ENCODE measurements at places on chromosomes 5 and 9. TPM values are rescaled to one million over a fixed set of nuclear protein-coding genes. Genes with fewer than 3 reads are reported as not detected.
A peak's percentile ranks its signal among the peaks of the same experiment; 100 is the strongest.

AJM1 gene
- total RNA-seq, result 6.6 TPM

DNA sequence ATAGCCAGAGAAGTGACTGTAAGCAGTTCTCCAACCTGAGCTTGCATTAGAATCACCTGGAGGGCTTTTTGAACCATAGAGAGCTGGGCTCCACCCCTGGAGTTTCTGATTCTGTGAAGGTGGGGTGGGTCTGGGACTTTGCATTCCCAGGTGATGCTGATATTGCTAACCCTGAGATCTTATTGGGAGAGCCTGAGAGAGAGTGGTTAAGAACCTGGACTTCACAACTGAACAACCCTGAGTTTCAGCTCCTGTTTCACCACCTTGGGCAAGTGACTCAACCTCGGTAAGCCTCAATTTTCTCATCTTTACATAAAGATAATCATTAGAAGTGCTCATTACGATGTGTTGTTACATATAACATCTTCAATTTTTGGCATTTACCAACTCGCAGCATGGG, 498.6 kb downstream of the EBF1 start:
- no peak for DNase-seq
- H3K27ac ChIP-seq, result no peak overlapping the region
- H3K36me3 ChIP-seq, result no peaks in the 10 kb centered on the region
- no peaks in the 10 kb centered on the region for H3K4me1 ChIP-seq
- H3K27me3 ChIP-seq, result no peaks in the 10 kb centered on the region

- no peak for DNase-seq
- no peak overlapping the region for H3K27ac ChIP-seq
- no peaks in the 10 kb centered on the region for H3K36me3 ChIP-seq
- H3K4me1 ChIP-seq, result no peaks in the 10 kb centered on the region
Observed at GRCh38 chr5:82850393-82850792, 226.8 kb downstream of the TMEM167A start.

DNA sequence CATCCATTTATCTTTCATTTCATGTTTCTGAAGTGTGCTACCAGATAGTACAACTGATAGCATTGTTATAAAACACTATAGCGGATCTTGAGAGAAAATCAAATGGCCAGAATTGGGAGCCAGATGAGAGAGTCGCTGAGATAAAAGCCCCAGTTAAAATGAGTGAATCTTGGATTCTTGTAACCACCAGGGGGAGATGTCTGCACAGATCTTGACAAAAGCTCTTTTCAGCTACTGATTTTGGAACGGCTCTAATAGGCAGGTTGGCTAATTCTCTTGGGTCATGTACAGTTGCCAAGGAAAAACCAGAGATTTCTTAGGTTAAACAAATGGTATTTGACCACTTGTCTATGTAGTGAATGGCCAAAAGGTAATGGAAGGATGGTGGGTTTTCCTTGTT, 21.7 kb downstream of the F2RL2 start:
- no peak for DNase-seq
- H3K4me1 ChIP-seq, result no peaks in the 10 kb centered on the region
- peaks cover 21% of the 10 kb centered on the region for H3K36me3 ChIP-seq
- H3K27me3 ChIP-seq, result no peaks in the 10 kb centered on the region
- H3K27ac ChIP-seq, result no peak overlapping the region

- no peak overlapping the region for H3K27ac ChIP-seq
- H3K4me1 ChIP-seq, result no peaks in the 10 kb centered on the region
- H3K36me3 ChIP-seq, result peaks cover 10% of the 10 kb centered on the region
Observed at GRCh38 chr5:40474250-40474649, 205.5 kb upstream of the PTGER4 start.

DNA sequence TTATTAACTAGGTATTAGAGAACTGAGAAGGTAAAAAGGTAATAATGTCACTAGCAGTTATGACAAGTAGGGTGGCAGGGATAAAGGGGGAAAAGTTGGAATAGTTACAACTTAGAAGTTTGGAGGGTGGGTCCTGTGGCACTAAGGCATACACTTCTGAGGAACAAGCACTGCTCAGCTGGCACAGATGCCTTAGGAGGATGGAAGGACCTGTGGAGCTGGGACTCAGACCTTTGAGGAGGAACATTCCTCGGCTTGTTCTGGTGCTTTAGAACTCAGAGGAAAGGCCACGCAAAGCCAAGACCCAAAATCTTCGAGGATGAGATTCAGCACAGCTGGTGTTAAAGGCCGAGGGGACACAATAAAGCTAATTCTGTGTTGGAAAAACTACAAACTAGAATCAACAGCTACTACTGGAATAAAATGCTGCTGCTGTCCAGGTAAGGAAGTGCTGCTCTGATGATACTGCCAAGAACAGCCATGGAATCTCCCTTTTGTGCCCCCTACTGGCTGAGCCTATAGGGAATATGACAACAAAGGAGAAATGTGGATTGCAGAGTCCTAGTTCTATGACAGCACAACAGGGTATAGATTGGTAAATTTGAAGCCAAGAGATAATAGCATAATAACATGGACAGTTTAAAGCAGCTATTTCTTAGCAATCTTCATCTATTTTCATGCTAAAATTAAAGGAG, 126.7 kb downstream of the SLC25A46 start:
- no peaks in the 10 kb centered on the region for H3K36me3 ChIP-seq
- H3K4me1 ChIP-seq, result no peaks in the 10 kb centered on the region
- peaks cover 2% of the 10 kb centered on the region for H3K27me3 ChIP-seq
- H3K4me3 ChIP-seq, result no peak overlapping the region

PCDHGC5 gene
- not detected for total RNA-seq

LCN10 gene
- 1.0 TPM for total RNA-seq

- peaks cover 26% of the 10 kb centered on the region for H3K27me3 ChIP-seq
- no peaks in the 10 kb centered on the region for H3K36me3 ChIP-seq
- H3K4me1 ChIP-seq, result no peaks in the 10 kb centered on the region
Observed at GRCh38 chr5:34511915-34512314, 144.2 kb upstream of the RAI14 start.

DNA sequence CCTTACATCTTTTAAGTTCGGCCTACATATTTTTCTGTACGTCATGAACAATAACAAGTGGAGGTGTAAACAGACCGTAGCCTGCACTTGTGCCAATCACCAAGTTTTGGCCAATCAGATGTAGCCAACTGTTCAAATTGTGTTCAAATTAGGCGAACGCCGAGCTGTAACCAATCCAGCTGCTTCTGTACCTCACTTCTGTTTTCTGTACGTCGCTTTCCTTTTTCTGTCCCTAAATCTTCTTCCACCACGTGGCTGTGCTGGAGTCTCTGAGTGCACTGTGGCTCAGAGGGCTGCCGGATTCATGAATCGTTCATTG, 26.4 kb downstream of the TRIM14 start:
- peaks cover 32% of the 10 kb centered on the region for H3K36me3 ChIP-seq
- H3K4me3 ChIP-seq, result no peak overlapping the region
- H3K27ac ChIP-seq, result peak overlapping the region; percentile 30
- DNase-seq, result no peak

All from activated naive CD8-positive, alpha-beta T cell treated with anti-CD3 and anti-CD28 coated beads, Interleukin-2, amount 10 ng/mL, durations not matched to agents 7 days and 5 days (primary cell).